WERI-Rb-1 (cell line): ENCODE measurements at places on chromosomes 12 and 14.

- DNase-seq, result no peak
Observed at GRCh38 chr14:85527006-85527405, 2.9 kb upstream of the FLRT2 start.

DNA sequence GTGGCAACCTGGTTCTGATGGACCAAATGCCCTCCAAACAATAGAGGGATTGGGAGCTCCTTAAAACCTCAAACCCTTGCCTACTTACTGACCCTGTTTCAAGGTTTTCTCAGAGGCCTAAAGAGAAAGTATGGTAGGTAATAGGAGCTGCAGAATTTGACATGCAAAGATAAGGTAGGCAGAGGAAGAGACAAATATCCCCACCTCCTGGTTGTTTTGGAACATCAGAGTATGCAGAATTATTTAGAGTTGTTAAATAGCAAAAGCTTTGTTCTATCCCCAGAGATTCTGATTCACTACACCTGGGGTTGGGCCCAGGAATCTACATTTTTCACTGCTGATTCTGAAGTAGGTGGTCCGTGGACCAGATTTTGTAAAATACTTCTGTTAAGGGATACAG lies 421.2 kb downstream of the SOX5 start:
- DNase-seq, result no peak

DNA sequence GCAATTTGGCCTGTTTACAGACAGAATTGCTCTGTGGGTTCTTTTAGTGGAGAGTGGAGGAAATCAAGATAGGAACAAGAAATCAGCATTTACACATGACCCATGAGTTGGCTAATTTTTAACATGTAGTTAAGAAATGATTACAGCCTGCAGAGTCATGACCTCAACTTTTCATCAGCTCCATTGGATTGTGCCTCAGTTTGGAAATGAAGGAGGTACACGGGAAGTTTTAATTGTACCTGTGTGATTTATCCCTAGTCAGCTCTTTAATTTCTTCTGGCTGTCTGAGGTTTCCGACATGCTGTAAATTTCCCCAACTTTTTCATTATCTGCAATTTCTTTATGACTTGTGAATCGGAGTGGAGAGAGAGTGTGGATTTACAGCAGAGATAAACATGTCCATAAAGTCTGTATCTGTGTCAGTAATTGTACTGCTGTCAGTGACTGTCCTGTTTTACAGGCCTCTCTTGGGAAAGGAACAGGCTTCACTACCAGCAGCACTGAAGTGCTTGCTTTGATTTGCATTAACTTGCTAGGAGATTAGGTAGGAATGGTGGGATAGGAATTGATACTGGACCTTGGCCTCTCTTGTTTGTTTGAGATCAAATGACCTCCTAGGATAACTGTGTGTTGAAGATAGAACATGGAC lies 49.2 kb downstream of the LIN52 start:
- DNase-seq, result no peak

GRCh38 chr12:9391815-9392214 lies 183.6 kb upstream of the PZP start:
- no peak for DNase-seq

DNA sequence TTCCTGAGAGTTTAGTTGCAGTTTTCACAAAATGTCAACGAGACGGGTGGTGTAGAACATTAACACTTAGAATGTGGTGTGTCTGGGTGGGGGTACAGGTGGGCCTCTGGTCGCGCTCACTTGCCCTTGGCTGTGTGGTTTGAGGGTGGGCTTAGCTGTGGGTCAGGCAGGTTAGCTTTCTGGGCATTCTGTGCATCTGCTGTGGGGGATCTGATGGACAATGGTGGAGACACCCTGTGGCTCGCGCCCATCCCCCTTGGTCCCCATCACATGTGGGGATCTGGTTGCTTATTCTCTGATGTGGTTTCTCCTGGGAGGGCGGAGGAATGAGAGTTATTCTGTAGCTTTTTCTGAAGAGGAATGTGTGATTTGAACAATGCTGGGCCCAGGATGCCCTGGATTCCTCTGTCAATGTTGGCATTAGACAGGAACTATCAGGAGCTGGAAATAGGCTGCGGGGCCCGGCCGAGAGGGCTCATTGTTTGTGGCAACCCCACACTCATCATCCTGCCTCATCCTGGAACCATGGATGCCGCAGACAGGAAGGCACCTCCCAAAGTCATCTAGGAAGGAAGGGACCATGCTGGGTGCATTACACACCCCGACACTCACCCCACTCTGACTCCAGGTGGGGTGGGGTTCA lies 101.6 kb downstream of the TSPAN9 start:
- no peak for DNase-seq

GRCh38 chr12:11723993-11724392 lies 74.5 kb downstream of the ETV6 start:
- DNase-seq, result no peak

DNA sequence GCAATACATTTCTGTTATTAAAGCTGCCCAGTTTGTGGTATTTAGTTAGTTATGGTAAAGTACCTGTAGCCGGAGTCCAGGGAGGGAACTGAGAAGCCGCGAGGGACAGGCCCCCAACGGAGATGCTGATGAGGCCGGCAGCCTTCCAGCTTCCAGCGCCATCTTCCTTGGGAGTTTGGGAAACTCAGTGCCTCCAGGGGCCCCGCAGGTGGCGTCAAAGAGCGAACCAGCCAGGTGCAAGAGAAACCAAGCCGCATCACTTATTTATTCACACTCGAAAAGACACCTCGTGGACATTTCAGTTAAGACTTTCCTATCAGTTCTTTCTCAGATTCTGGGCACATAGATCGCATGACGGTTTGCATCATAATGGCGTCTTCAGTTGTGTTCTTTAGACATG lies 216.6 kb downstream of the GLT1D1 start:
- DNase-seq, result no peak

- no peak for DNase-seq
Observed at GRCh38 chr12:131528667-131529066, 182.2 kb upstream of the SFSWAP start.

DNA sequence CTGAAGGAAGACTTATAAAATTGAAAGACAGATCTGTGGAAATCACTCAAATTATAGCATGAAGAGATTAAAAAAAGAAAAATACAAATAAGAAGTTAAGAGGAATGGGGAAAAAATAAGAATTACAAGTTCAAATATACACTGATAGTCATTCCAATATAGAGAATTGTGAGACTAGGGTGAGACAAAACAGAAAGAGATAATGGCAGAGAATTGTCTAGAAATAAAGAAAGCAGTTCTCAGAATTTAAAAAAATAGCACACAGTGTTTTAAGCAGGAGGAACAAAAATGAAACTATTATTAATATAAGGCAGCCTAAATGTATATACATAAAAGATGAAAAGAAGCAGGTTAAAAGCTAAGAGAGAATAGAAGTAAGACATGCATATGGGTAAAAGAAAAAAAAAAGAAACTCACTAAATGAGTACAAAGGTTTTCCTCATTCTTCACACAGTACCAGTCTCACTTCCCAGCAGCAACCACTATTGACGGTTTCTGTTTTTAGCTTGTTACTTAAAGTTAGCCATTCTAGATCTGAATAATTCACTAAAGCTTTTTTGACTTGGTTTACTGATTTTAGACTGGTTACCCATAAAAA lies 31.1 kb downstream of the SLC38A4 start:
- no peak for DNase-seq

DNA sequence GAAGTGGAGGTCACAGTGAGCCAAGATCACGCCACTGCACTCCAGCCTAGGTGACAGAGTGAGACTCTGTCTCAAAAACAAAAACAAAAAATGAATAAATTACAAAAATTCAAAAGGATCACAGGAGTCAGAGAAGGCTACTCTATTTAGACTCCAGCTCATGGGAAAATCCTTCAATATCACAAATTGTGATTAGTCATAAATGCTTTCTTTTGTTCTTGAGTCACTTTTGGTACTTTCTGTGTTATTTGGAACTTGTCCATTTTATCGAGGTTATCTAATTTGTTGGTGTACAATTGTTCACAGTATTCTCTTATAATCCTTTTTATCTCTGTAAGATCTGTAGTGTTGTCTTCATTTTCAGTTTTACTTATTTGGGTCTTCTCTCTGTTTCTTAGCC lies 18.9 kb downstream of the ALDH2 start:
- DNase-seq, result no peak

- no peak for DNase-seq
Observed at GRCh38 chr12:107138990-107139389, 45.6 kb upstream of the CRY1 start.

GRCh38 chr12:96437171-96437445 lies 36.9 kb upstream of the CDK17 start:
- no peak for DNase-seq

DNA sequence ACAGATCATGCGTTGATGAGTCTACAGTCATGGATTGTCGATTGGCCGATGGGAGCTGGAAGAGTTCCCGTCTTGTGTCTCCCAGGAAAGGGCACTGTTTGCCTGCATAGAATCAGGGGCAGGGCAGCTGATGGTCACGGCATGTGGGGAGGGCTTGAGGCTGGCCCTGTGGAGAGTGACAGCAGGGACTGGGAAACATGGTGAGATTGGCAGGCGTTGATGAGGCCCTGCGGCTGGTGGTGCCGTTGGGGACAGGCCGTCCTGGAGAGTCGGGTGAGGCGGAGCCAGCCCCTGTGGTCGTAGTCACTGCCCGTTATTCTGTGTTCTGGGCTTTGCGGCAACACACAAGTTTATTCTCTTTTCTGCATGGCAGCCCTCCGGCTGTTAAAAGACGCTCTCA lies 52.9 kb downstream of the TECPR2 start:
- DNase-seq, result no peak

GRCh38 chr12:130764475-130765185 lies 48.5 kb upstream of the RIMBP2 start:
- DNase-seq, result no peak

- DNase-seq, result no peak
Observed at GRCh38 chr12:53391724-53392123, 11.7 kb downstream of the SP1 start.

- DNase-seq, result no peak
Observed at GRCh38 chr12:85836197-85837090, at the start of gene RASSF9. Gene RASSF9, minus strand, starts transcription at chr12:85836409. Its CDS starts 208 bp downstream, at chr12:85836201.

DNA sequence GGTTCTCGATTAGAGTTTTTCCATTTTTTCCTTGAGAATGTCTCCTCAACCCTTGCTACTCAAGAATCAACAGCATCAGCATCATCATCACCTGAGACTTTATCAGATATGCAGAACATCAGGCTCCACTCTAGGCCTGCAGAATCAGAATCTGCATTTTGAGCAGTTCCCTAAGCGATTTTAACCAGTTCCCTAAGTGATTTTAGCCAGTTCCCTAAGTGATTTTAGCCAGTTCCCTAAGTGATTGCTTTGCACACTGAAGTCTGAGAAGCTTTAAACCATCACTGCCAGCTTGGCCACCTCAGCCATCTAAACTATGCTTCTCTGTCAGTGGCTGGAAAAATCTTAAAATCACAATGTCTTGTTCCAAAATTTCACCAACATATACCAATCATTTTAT lies 29.4 kb upstream of the SLC38A1 start:
- no peak for DNase-seq

DNA sequence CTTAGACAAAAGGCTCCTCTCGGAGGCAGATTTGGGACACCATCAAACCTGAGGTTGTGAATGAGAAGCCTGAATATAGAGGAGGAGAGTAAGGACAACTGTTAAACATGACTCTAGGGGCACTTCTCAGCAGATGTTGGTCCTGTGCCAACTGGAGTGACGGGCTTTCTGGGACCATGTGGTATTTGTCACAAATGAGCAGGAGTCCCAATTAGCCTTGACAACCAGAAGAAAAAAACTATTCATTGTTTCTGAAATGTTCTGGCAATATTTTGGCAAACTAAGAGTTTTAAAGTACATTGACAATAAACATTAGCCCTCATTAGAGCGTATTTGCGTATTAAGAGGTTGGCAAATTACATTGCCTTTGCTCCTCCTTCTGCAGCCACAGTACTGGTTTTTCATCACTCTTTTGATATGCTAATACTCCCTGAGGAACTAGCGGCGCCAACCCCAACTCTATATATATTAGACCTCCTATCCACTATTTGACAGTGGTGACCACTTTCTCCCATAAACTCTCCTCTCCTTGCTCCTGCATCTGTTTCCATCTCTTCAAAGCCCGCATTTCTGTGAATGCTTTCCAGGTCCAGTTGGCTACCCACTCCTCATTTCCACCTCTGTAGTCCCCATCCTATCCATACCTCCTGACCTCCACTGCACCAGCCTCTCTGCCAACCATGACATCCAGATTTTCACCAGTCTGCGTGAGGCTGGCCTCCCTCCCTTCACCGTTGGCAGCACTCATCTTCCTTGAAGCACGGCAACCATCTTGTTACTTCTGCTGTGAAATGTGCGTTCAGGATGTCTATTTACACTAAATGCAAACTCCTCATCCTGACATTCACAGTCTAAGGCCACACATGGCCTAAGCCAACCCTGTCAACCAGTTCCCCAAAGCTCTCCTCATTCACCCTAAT lies 100.7 kb downstream of the ZFC3H1 start:
- no peak for DNase-seq

DNA sequence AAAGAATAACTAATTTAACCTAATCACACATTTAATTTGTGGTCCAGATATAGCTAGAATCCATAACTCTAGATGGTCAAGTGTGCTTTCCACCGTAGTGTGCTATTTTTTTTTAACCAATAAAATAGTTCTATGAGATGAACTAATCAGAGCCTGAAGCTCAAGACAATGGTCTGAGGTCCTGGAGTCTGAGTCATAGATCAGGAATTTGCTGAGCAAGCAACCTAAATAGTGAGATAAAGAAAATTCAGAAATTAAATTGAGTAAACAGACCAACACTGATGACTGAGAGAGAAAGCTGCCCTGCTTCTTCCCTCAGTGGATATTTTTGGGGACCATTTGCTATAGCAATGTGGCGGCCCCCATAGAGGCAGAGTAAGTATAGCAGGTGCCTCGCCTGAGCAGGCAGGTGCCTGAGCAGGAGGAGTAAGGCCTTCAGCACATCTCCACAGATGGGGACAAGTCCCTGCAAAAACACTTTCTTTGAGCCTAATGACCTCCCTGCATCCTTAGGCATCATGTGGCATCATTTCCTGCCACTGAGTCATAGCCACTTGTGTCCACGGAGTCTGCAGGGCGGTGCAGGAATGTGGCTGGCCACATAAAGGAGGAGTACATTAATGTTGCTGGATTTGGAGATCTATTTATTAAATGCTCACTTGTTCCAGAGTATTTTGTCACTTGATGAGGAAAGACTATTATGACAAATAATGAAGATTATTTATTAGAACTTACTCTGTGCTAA lies 13.9 kb upstream of the CLEC4E start:
- no peak for DNase-seq

GRCh38 chr14:38016497-38016896 lies 191.2 kb upstream of the SSTR1 start:
- peak; percentile 31 for DNase-seq

DNA sequence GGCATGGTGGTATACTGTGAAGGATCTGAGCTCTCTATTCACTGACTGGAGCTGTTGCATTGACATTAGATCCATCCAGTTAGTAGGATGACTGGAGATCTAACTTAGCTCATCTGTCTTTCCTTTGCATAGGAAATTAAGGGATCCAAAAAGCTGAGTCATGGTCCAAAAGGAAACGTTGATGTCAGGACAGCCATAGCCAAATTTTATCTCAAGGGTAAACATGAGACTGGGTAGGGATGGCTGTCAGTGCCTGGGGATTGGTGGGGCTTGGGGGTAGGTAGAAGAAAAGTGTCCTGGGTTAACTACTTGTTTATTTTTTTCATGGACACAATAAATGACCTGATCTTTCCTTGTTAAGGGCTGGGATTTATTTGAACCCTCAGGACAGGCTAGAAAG lies 4.6 kb downstream of the FAM177A1 start:
- no peak for DNase-seq

- no peak for DNase-seq
Observed at GRCh38 chr14:63088865-63089264, 43.6 kb upstream of the KCNH5 start.
